Stimulated activated CD8-positive, alpha-beta memory T cell treated with anti-CD3 and anti-CD28 coated beads, Interleukin-4, amount 100 ng/mL, for 1 hour (primary cell): ENCODE measurements at places on chromosomes 5 and 9.
A peak's percentile ranks its signal among the peaks of the same experiment; 100 is the strongest.

DNA sequence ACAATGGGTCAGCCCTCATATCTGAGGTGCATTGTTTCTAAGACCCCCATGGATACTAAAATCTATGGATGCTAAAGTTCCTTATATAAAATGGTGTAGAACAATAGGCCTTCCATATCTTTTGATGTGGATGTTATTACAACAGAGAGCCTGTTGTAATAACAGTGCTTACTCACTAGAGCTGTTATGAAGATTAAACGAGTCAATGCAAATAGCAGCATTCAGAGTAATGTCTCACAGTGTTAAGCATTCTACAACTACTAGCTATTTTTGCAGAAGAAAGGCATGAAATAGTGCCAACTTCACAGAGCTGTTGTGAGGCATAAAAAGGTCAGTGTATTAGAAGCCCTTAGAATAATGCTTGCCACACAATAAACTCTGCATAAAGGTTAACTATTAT is 13.0 kb downstream of the CHSY3 start:
- no peak for DNase-seq

DNA sequence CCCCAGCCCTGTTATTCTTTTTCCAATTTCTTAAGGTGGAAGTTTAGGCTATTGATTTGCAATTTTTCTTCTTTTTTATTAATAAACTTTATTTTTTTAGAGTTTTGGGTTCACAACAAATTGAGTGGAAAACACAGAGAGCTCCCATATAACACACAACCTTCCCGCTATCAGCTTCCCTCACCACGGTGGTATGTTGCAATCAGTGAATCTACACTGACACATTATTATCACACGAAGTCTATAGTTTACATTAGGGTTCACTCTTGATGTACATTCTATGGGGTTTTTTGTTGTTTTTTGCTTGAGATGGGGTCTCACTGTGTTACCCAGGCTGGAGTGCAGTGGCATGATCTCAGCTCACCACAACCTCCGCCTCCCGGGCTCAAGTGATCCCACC is 4.8 kb upstream of the NFX1 start:
- no peak for DNase-seq

GRCh38 chr9:272251-273213 is 57.9 kb downstream of the DOCK8 start:
- peak; percentile 55 for DNase-seq

DNA sequence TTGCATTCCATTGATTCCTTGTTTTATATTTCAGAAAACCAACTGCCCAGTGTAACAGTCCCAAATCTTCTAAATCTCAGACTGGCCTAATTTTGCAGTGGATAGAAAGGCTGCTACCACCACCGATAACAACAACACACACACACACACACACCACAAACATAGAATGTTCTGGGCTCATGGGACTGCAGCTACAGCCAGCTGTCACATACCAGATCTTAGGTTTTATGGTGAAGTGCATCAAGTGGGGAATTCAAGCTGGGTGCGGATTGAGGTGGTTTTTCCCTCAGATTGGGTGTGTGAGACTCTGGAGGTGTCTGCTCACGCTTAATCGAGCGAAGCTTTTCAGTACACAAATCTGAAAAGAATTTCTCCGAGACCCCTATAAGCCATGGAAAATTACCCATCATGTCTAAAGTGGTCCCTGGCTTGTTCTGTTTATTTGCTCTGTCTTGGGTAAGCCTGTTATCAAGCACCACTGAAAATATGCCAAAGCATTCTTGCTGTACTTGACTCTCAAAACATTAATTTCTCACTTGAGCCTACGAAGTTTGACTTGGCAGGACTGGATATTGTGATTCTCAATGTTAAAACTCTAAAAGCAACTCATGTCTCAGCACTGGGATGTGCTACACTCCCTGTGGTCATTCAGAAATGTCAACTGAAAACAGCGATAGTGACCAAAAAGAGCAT is 71.1 kb downstream of the ALDH7A1 start:
- no peak for DNase-seq

DNA sequence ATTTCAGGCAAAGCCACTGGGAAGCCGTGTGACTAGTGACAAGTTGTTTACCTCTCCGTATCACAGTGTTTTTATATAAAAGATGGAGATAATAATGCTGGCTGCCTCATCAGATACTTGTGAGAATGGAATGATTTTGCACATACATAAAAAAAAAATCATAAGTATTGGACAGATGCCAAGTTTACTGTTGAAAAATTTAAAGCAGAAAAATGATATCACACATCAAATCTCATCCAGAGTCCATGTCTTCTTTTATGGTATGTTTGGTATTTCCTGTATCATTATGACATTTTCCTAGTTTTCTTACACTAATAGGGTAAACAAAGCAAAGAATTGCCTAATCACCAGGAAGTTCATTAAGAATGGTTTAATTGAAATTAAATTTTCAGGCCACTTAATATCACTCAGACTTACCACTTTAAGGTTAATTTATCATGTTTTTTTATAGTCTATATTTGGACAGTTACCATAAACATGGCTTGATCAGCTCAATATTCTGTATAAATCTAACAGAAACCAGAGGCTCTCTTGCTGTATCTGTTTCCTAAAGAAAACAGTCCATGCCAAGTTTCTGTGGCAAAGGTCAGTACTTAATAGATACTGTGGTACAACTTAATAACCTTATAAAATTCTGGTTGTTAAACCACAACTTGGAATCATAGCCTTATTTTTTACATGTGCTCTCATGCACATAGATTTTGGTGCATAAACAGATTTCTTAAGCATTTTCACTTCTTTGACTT is 656.5 kb upstream of the RIOK2 start:
- DNase-seq, result no peak

DNA sequence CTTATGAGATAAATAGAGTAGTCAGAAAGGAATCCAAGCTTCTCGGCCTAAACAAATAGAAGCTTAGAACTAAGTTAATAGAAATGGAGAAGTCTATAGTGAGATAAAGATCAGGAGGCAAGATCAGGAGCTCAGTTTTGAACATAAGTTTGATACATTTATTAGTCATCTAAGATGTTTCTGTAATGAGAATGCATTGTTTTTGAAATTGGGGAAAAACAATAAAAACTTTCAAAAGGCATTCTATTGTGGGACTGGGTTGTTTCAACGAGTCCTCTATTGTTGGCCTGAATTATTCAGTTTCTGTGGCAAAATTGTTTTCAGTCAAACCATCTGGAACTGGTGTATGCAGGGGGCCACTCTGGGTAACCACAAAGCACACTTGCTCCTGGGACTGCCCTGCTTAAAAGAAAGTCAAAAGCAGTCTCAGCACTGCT is 181.0 kb upstream of the CLINT1 start:
- DNase-seq, result no peak

GRCh38 chr5:147359581-147359980 is 124.8 kb downstream of the STK32A start:
- DNase-seq, result no peak

- DNase-seq, result no peak
Measured at GRCh38 chr5:140821375-140822280, at the start of gene PCDHA5. Gene PCDHA5, plus strand, starts transcription at chr5:140821613.
